Central memory CD8-positive, alpha-beta T cell (primary cell): ENCODE measurements at places on chromosomes 2 and 18.

- DNase-seq = no peak
- H3K27ac ChIP-seq = no peak overlapping the region
- H3K36me3 ChIP-seq = no peaks in the 10 kb centered on the region
- H3K4me3 ChIP-seq = peak overlapping the region; percentile 70
- H3K4me1 ChIP-seq = peaks cover 6% of the 10 kb centered on the region
These were observed 20.2 kb upstream of the PAX3 start for GRCh38 chr2:222318712-222319585.

- DNase-seq = no peak
- H3K27me3 ChIP-seq = no peaks in the 10 kb centered on the region
- H3K4me1 ChIP-seq = no peaks in the 10 kb centered on the region
- no peak overlapping the region for H3K4me3 ChIP-seq
- H3K27ac ChIP-seq = no peak overlapping the region
These were observed 93.3 kb upstream of the PPP1CB start for GRCh38 chr2:28658369-28658768.

DNA sequence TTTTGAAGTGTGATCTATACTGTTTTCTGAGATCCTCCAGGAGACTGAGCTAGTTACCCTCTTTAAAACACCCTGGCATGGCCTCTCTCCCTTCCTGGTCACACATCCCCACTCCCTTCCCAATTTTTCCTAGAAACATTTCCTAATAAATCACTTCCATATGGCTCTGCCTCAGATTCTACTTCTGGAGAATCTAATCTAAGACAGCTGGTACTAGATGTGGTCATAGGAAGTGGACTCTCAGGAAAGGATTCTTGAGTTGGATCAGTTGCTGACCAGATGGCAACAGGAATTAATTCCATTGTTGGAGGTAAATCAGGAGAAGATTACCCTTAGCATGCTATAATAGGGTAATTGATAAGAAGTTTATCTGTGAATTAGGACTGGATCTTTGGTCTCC lies 310.5 kb downstream of the SATB2 start:
- no peaks in the 10 kb centered on the region for H3K27me3 ChIP-seq
- H3K36me3 ChIP-seq = peaks cover 2% of the 10 kb centered on the region
- H3K27ac ChIP-seq = no peak overlapping the region
- no peak for DNase-seq

DNA sequence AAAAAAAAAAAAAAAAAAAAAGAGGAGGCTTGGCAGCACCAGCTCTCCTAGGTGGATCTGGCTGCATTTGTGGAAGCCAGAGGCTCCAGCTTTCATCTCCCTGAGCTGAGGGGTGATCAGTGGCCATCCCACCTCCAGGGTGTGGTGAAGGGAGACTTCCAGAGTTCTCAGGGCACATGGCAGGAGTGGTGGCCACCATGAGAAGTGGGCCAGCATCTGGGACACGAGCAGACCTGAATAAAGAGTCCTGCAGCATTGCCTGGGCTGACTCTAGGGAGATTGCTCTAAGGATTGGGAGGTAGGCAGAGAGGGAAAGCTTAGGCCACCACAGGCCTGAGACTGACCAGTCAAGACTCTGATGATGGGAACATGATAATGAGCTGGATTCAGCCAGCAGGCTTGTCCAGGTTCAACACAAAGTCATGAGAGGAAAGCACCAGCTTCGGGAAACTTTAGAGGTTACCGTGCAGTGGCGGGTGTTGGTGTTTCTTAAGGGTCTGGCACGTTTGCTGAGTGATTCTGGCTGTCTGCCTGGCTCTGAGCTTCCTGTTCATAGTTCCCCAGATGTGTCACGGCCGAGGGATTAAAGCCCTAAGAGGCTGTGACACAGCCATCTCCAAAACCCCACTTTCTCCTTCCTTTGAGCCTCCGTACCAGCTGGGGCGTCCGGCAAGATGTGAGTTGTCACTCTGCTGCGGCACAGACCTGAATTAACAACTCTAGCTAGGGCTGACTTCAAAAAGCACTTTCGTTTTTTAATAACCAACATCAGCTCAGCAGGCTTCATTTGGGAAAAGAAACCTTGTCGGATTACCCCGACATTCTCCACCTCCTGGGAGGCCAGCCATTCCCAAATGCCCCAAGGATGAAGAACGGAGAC lies 38.3 kb upstream of the IL1R1 start:
- DNase-seq = no peak
- H3K27me3 ChIP-seq = peaks cover 41% of the 10 kb centered on the region
- peak overlapping the region; percentile 8 for H3K27ac ChIP-seq
- H3K4me3 ChIP-seq = peak overlapping the region; percentile 74
- H3K36me3 ChIP-seq = peaks cover 4% of the 10 kb centered on the region

DNA sequence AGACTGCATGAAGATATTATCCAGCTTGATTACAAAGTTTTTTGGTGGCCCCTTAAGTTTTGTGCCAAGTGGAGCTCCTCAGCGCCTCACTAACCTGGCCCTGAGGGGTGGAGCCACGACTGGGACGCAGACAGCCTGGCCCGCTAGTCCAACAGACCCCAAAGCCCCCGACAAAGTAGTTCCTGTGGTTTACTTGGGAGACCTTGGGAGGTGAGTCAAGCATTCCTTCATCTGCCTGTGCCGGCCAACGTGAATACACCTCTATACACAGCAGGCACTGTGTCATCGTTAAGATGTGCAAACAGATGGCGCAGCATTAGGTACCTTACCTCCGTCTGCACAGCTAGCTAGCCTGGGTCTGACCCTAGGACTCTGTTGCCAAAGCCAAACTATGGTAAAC lies 55.0 kb upstream of the LAMA1 start:
- H3K27ac ChIP-seq = no peak overlapping the region
- no peak overlapping the region for H3K4me3 ChIP-seq
- H3K36me3 ChIP-seq = no peaks in the 10 kb centered on the region
- no peak for DNase-seq

DNA sequence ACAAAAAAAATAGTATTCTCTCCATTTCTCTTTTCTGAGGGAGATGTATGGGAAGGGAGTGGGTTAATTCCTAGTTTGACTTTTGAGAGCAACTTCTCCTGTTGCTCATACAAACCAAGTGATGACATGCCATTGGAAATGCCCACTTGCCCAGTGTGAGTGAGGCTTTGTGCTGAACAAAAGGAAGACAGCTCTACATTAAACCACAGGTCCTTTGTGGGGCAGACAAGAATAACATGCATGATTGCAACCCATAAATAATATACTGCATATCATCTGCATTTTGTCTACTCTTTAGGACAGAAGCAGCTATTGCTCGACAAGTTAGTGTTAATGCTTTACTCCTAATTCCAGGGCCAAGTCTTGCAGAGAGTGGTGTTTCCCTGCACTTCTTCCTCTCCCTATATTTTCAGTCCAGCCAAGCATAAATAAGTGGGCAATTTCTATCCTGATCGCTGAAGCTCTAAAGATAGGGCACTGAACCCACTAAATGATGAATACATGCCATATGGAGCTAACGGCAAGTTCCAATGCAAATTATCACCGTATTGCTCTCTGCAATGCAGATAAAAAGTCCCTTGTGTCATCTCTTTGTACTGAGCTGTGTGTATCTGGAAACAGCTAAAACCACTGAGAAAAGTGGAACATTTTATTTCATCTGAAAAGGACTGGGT lies 19.4 kb upstream of the EHBP1 start:
- H3K36me3 ChIP-seq = peaks cover 2% of the 10 kb centered on the region
- no peak for DNase-seq
- peaks cover 88% of the 10 kb centered on the region for H3K27me3 ChIP-seq
- H3K4me1 ChIP-seq = no peaks in the 10 kb centered on the region

- no peak for DNase-seq
- no peak overlapping the region for H3K27ac ChIP-seq
- H3K4me3 ChIP-seq = no peak overlapping the region
These were observed 504.8 kb downstream of the LRRTM4 start for GRCh38 chr2:77017355-77017745.

GRCh38 chr2:231717281-231718171 lies 9.2 kb downstream of the PTMA start:
- peaks cover 26% of the 10 kb centered on the region for H3K36me3 ChIP-seq
- no peak overlapping the region for H3K27ac ChIP-seq
- H3K4me3 ChIP-seq = no peak overlapping the region
- no peaks in the 10 kb centered on the region for H3K27me3 ChIP-seq
